T1000 (cell line): ENCODE measurements at places on chromosomes 11 and 22.

GRCh38 chr11:70437111-70437784 is 38.9 kb downstream of the CTTN start:
- no peak for DNase-seq

DNA sequence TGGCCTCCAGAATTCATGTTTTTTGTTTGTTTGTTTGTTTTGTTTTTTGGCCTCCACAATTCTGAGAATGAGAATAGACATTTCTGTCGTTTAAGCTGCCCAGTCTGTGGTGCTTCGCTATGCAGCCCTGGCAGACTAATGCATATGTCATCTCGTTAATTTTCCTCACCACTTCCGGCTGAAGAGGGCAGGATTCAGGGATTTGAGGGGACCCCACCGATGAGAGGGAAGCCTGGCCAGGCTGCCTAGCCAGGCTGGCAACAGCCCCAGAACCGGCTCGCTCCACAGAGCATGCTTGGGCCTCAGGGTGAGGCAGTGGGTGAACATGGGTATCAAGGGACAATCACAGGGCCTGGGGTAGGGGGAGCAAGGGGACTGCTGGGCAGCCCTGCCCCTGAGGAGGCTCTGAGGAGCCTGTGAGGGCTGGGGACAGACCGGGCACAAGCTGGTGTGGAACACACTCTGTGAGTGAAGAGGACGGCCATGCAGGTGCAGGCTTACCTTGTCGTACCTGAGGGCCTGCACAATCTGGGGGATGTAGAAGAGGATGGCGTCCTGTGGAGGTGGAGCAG is 47.8 kb upstream of the SERPIND1 start:
- DNase-seq, result no peak

DNA sequence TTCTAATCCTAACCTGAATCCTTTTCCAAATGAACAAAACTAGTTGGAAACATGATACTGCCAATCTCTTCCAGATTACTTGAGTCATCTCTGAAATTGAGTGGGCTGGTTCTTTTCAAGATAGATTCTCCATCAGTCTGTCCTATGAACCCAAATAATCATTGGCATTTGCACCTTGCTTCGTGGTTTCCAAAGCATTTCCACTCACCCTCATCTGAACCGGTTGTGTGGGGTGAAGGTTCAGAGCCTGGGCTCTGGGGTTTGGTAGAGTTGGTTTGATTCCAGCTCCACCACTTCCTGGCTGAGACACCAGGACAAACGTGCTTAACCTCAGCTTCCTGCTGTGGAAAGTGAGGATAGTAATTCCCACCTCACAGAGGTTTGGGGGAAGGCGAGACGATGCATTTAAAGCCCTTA is 206.4 kb upstream of the E2F8 start:
- no peak for DNase-seq

DNA sequence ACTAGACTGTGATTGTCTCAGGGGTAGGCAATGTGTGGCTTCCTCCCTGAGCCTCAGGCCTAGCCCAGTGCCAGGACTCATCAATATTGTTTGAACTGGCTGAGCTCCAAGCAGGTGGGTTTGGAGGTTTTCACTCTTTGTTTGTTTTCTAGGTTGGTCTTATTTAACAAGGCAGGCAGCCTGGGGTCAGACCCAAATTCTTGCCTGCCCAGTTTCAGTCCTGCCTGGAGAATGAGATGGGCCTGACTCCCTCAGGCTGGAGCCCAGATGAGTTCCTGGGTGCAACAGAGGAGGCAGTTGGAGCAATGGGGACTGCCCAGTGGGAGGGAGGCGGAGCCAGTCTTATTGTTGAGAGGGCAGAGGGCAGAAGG is 28.3 kb upstream of the TP53I11 start:
- no peak for DNase-seq

DNA sequence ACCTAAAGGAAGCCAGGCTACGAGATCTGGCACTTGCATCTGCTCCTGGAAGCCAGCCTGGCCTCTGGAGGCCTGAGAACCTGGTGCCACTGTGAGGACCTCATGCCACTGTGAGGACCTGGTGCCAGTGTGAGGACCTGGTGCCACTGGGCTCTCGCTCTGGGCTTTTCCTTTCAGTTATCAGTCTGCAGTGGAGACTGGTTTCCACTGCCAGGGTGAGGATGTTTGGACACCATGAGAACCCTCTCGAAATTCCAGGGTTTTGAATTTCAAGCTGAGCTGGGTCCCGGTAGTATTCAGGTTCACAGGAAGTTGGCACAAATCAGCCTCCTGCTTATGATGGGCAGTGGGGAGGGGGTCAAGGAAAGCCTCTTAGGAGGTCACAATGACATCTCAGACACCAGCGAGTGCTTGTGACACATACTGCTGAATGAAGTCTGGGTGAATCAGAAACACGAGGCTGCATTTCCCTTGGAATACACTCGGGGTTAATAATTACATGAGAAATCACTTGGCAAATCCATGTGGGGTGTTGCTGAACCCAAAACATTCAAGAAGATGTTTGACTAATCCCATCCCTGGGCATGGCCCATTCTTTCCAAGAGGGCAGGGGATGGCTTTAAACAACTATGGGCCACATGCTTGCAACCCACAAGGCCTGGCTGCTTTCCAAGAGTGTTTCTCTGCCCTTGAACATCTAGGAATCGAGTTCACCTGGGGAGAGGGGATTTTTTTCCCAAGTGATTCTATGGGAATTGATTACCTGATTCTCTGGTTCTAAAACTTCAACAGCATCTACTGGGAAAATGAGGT is 60.2 kb downstream of the LINC01488 start:
- DNase-seq, result peak; percentile 66

- DNase-seq, result no peak
Observed at GRCh38 chr11:25327656-25328055, 830.8 kb downstream of the LUZP2 start.

DNA sequence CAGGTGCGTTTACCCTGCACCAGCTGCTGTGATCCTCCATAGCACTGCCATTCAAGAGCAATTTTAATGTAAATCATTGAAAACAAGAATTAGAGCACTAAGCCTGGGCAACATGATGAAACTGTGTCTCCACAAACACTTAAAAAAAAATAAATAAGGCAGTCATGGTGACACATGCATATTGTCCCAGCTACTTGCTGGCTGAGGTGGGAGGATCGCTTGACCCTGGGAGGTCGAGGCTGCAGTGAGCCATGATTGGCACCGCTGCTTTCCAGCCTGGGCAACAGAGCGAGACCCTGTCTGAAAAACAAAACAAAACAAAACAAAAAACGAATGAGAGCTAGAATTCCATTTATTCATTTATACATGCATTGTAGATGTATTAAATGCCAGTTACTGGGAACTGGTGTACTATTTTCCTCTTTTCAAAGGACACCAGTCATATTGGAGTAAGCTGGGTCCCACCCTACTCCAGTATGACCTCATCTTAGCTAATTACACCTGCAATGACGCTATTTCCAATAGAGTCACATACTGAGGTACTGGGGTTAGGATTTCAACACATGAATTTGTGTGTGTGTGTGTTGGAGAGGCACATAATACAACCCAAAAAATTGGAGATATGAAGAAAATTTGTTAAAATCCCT is 101.9 kb downstream of the MICAL2 start:
- DNase-seq, result no peak

- DNase-seq, result no peak
Observed at GRCh38 chr11:33940538-33940815, 48.6 kb upstream of the LMO2 start.
